Ovary (tissue), 10 donors: ENCODE measurements at places on chromosomes 2 and 18. TPM values are rescaled to one million over a fixed set of nuclear protein-coding genes. Genes with fewer than 3 reads are reported as not detected.
A peak's percentile ranks its signal among the peaks of the same experiment; 100 is the strongest.

GRCh38 chr2:227388537-227389011 is 825 bp upstream of the SCYGR1 start:
- no peak for DNase-seq

- DNase-seq: no peak
Observed at GRCh38 chr2:236393101-236393500, 128.9 kb upstream of the ASB18 start.

DNA sequence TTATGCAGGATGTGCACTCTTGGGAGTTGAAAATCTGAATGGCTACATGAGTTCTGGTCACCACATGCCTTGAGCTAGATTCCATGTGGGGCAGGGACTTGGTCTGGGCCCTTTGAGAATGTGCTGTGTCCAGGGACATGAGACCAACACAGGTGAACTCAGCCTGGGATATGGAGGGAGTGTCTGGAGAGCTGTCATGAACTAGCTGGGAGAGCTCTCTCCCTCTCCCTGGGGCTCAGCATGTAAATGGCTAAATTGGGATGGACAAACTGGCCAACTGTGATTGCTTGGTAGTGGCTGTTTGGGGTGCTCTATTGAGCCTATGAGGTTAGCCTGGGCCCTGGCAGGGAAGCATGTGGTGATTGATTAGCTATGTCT is 105.1 kb upstream of the HS6ST1 start:
- DNase-seq: no peak

GRCh38 chr2:219944866-219945265 is 317.4 kb downstream of the SLC4A3 start:
- no peak for DNase-seq

GRCh38 chr2:193518041-193518817 is 1323.5 kb upstream of the TMEFF2 start:
- no peak for DNase-seq

DNA sequence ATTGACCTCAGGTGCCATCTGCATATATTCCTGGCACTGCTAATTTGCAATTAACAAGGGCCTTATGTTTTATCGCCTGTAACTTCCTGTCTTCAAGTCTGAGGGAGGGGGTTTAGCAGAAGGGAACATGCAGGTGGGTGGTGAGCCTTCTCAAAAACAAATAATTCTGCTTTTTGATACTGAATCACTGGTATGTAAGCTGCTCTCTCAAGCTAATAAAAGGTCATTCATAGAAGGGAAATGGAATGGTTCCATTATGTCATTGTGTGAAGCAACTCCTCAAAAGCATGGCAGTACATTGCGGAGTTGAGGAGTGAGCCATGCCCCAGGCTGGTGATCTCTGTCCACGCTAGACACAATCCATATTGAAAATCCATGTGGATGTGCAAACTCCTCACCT is 414.8 kb upstream of the ID2 start:
- no peak for DNase-seq

DNA sequence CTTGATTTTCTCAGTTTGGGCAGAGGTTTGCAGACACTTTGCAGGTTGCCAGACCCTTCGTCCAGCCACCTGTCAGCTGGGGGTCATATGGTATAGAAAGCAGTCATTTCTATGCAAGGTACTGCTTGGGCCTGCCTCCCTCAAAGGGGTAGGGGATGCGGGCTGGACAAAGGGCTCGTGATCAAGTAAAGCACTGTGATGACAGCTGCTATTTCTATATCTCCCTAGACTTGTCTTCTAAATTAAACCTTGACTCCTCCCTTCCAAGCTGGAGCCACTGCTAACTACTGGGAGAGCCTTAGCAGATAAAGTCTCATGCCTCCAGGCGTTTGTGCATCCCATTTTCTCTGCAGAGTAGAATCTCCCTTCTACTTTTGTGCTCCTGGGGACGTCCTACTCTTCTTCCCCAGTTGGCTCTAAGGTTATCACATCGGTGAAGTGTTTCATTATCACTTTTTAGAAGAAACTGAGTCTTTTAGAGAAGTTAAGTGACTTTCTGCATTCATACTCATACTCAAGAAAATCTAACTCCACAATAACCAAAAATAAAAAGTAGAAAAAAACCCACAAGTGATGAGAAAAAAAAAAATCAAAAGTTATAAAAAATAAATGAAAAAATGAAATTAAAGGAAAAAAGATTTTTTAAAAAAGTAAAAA is 710 bp upstream of the XRCC5 start:
- DNase-seq: no peak

GRCh38 chr2:158774681-158775080 is 20.4 kb upstream of the DAPL1 start:
- DNase-seq: no peak

- no peak for DNase-seq
Observed at GRCh38 chr2:203225423-203226039, 13.3 kb upstream of the CYP20A1 start.

DNA sequence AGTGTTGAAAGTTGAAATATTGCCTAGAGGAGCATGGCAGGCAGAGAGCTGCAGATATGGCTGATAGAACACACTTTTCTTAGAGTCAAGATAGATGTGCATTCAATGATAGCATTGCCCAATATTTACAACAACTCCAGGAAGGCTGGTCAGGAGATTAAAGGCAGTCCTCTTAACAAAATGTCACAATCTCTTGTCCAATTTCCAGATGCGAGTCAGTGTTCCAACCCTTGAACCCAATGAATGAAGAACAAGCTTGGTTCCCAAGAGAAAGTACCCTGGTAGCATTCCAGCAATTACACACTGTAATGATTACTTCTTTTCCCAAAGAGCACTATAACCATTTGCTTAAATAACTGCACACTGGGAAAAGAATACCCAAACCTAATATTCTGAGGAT is 839.4 kb upstream of the VRK2 start:
- DNase-seq: no peak

GRCh38 chr18:9796935-9797549 is 88.7 kb upstream of the TXNDC2 start:
- DNase-seq: peak; percentile 46

GRCh38 chr2:67936969-67937368 is 125.8 kb downstream of the C1D start:
- DNase-seq: no peak

Gene ASPRV1
- 4.3 TPM for total RNA-seq

Gene GALNT3
- total RNA-seq: 32.7 TPM

Gene REEP1
- total RNA-seq: 0.58 TPM
